ENCODE measurements at places on chromosomes 2 and 18.

GRCh38 chr2:185857691-185858090, 119.1 kb downstream of the FSIP2 start:
- DNase-seq = no peak

GRCh38 chr2:238928520-238929241, 80.8 kb downstream of the TWIST2 start:
- no peak for DNase-seq

- DNase-seq = no peak
These were observed 294.4 kb upstream of the LRRTM4 start for GRCh38 chr2:77816618-77817017.

DNA sequence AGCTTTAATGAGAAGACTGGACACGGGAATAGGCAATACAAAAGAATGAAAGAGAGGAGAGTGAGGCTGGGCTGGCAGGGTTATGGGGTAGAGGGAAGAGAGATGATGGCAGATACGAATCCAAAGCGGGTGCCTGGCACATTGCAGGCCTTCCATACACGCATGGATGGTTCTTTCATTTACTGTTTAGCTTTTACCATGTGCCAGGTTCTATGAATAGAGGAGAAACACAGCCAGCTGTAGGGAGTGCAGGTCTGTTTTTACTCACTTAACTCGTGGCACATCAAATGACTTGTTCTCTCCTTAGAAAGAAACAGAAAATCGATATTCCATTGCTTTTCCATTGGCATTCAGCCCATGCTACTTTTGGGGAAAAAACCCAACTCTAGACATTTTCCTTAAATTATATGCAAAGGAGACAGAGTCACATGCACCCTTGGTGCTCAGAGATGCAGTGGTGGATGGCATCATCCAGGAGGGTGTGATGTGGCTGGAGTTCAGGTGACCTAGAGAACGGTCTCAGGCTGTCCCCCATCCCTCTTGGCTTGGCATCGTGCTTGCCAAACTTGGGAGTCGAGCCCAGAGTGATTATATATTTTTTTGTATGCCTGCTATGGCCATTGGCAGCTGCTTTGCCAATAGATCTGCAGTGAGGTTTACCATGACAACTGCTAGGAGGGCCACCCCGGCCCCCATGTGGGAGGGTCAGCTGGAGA, 6.2 kb downstream of the LTBP1 start:
- no peak for DNase-seq

DNA sequence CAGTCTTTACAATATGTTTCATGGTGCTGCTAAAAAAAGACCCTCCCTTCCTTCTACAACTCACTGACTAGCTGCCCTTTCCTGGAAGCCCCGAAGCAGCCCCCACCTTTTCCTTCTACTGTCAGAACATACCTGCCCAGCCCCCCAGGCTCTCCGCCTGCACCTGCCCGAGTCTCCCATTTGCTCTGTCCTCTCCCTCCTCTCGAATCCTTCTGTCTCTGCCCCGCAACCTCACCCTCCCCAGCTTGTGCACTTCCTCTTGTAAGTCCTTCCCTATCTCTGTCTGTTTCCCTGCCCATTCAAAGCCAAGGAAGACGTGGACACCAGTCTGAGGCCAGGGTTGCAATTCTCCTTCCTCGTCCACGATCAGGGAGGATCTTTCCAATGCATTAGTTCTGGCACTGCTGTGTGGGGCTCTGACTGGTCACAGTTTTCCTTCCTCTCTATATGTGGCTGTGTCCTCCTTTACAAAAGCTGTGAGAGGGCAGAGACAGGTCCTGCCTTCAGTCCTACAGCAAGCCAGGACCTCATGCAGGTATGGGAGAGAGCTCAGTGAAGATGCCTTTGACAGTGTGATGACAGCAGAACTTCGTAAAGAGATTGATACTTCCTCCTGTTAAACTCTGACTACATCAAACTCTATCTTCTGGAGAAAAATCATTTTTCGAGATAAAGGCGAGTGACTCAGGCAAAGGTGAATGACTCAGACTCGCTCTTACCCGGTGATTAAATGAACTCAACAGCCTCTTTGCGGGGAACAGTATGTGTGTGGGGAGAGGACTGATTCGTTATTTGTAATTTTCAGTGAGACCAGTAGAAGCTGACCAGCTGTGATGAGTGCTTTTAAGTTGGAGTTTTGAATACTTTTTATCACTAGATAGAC, 14.2 kb downstream of the TNFRSF11A start:
- peak; percentile 5 for DNase-seq

DNA sequence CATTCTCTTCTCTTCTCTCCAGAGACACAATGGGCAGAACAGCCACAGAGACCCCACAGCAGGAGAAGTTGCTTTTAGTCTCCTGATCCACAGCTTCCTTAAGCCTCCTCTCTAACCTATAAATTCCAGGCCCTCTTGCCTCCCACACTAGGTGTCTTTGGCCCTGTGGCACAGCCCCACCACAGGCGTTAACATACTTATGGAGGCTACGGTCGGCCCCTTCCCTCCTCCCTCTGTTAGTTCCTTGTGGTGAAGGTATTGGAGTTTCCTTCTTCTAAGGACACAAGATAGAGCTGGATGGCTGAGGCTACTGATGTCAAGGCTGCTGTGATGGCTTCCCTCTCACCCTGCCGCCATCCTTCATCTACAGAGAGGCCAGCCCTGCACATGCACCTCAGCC, 123.5 kb upstream of the ACAA2 start:
- no peak for DNase-seq

DNA sequence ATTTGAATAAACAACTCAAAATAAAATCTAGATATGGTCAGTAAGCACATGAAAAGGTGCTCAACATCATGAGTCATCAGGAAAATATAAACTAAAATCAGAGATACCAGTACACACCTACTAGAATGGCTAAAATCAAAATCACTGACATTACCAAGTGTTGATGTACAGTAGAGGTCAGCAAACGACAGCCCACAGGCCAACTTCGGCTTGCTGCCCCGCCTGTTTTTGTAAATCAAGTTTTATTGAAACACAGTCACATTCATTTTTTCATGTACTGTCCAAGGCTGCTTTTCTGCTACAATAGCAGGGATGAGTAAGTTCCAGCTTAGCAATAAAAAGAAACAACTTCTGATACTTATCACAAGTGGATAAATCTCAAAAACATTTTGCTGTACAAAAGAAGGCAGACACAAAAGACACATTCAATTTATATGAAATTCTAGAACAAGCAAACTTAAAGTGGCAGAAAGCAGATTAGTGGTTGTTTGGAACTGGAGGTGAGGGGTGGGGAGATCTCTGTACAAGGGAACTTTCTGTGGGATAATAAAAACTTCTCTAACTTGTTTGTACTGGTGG, 32.1 kb downstream of the TRAK2 start:
- DNase-seq = no peak

DNA sequence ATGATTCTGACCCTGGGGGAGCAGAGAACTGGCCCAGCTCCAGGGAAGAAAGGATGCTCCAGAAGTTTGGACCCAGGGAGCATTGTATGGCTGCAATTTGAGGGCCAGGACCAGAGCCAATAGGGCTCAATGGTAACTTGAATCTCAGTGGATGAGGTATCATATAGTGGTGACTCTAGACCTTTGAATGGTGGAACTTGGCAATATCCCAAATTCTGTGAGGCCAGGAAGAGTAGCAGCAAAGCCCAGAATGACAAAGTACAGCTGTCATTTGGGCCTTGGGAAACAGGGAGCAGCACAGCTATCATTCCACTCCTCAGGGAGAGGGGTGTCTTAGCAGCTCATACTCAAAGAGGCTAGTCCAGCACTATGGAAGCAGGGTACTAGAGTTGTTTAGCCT, 332.9 kb upstream of the RBMS1 start:
- DNase-seq = no peak

DNA sequence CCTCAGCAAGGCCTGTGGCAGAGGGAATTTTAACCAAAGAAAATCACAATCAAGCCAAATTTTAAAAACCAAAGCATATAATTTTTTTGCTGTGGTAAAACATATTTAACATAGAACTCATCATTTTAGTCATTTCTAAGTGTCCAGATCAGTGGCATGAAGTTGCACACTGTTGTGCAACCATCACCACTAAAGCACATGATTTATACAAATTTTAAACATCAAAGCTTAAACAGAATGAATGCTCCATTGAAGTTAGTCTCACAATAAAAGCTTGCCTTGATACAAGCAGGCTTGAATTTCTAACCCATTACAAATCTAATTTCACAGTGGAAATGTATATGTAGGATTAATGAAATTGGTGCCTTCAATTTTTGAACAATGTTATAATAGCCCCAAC, 31.2 kb downstream of the FTCDNL1 start:
- DNase-seq = no peak

- DNase-seq = no peak
These were observed 194.7 kb downstream of the LTBP1 start for GRCh38 chr2:33141476-33141875.

DNA sequence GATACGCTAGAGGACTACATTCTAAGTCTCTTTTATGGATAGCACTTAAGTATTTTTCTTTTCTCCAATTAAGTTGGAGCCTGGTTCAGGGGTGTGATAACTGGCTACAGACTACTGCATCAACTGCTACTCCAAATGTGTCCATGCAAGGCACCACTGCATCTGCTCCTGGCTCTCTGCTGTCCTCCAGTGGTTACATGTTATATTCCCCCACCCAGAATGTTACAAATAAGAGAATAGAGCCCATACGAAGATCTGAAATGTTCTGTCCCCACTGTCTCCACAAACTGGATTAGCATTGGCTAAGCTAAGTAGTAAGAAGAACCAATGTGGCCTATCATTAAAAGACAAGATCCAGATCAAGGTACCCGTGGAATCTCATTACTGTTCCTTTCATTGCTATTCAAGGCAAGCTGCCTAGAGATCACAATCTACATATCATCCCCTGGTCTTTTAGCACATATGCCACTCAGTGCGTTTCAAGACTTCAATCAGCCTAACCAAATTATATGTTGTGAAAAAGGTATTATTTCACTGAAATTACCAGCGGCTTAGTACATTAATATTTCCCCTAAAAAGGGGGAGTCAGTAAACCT, 308.3 kb upstream of the SLC8A1 start:
- DNase-seq = peak; percentile 29

DNA sequence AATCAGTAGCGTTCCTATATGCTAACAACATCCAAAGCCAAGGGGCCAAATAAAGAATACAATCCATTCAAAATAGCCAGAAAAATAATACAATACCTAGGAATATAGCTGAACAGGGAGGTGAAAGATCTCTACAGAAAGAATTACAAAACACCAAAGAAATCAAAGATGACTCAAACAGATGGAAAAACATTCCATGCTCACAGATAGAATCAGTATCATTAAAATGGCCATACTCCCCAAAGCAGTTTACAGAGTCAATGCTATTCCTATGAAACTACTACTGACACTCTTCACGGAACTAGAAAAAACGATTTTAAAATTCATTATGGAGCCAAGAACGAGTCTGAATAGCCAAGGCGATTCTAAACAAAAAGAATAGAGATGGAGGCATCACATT, 57.4 kb downstream of the CCBE1 start:
- DNase-seq = no peak

- no peak for DNase-seq
These were observed 10.2 kb downstream of the TNFAIP6 start for GRCh38 chr2:151367571-151367970.

GRCh38 chr2:61396005-61396404, 74.9 kb downstream of the USP34 start:
- no peak for DNase-seq

- DNase-seq = no peak
These were observed 502.9 kb upstream of the ID2 start for GRCh38 chr2:8178911-8179310.

- DNase-seq = no peak
These were observed 10.0 kb downstream of the DDX1 start for GRCh38 chr2:15601681-15602080.

GRCh38 chr2:40458271-40458794, 6.4 kb upstream of the SLC8A1 start:
- no peak for DNase-seq

GRCh38 chr18:56139372-56139771, 499.0 kb downstream of the TXNL1 start:
- DNase-seq = no peak

GRCh38 chr2:24363301-24363700, 3.0 kb upstream of the ITSN2 start:
- no peak for DNase-seq

DNA sequence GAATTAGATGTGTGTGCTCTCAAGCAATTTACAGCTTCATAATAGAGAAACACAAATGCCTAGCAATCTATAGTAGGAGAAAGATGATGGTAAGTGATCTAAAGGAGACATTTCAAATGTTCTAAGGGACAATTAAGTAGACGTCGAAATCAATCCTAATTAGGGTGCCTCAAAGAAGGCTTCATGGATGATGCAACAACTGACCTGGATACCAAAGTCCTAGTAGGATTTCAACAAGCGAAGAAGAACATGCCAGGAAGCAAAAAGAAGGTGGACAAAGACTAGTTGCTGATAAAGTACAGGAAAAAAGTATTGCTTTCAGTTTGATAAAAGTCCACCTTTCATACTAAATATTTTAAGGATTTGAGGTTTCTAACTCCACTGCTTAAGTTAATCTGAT, 12.5 kb downstream of the FIGN start:
- DNase-seq = no peak

DNA sequence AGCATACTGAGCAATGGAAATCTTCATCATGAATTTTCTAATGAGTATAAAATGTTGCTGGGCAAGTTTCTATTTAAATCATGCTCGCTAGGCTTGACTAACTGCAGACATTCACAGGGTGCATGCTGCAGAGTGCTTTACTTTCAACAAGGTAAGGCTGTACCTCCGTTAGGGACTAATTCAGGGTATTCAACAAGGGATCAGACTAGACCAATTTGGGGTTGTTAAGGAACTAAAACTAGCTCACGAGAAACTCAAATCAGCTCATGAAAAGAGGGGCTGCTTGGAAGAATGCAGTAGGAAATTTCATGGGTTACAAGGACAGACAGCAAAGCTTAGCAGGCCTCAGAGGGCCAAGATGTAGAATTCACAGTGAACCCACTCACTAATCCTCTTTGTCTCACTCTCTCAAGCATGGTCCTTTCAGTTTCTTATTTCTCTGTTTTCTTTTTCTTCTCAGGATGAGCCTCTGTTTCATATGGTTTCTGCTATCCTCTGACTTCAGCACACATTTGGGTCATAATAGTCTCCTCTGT, 2.2 kb downstream of the MYO3B start:
- DNase-seq = no peak

DNA sequence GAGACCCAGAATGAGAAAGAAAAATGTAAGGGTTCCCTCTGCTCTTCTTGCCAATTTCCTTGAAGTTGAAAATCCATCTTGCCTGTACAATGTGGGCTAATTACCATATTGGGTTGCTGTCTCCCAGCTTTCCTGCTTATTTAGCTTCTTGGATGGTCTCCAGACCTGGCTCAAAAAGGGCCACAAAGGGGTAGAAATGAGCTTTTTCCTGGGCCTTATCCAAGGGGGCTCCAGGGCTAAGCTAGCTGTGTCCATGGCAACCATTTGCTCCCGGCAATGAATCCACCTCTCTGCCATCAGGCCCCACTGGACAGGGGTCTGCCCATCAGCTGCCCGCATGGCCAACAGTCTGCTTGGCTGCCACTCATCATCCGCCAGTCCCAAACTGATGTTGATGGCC, 85.0 kb downstream of the BOD1L2 start:
- no peak for DNase-seq

DNA sequence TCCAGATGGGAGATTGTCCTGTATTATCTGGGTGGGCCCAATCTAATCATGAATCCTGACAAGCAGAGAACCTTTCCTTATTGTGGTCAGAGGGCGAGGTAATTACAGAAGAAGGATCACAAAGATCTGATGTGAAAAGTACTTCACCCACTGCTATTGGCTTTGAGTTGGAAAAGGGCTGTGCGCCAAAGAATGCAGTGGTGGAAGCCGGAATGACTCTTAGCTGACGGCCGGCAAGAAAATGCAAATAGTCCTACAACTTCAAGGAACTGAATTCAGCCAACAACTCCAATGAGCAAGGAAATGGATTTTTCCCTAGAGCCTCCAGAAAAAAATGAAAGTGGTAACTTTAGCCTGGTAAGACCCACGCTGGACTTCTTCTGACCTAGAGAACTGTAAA, 67.3 kb downstream of the CTNNA2 start:
- no peak for DNase-seq

Measured in fibroblast of skin of left biceps (primary cell).